ENCODE measurements at places on chromosomes 4 and X.

GRCh38 chr4:140800666-140801065 is 44.5 kb upstream of the TBC1D9 start:
- DNase-seq = no peak

- DNase-seq = no peak
Measured at GRCh38 chr4:151031831-151032605, 16.9 kb upstream of the LRBA start.

GRCh38 chr4:6881908-6882307 is 27.7 kb upstream of the TBC1D14 start:
- DNase-seq = no peak

GRCh38 chrX:70485466-70485865 is 40.8 kb downstream of the DLG3 start:
- no peak for DNase-seq

DNA sequence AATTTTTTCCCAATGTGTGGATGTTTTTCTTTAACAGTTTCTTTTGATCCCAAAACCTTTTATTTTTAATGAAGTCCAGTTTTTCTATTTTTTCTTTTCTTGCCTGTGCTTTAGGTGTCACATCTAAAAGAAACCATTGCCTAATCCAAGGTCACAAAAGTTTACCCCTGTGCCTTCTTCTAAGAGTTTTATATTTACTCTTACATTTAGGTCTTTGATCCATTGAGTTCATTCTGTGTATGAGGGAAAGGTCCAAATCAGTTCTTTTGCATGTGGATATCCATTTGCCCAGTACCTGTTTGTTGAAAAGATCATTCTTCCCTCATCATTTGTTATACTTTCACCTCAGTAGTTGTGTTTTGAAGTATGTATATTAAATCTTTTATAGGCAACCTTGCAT is 13.0 kb downstream of the LRP2BP start:
- DNase-seq = no peak

DNA sequence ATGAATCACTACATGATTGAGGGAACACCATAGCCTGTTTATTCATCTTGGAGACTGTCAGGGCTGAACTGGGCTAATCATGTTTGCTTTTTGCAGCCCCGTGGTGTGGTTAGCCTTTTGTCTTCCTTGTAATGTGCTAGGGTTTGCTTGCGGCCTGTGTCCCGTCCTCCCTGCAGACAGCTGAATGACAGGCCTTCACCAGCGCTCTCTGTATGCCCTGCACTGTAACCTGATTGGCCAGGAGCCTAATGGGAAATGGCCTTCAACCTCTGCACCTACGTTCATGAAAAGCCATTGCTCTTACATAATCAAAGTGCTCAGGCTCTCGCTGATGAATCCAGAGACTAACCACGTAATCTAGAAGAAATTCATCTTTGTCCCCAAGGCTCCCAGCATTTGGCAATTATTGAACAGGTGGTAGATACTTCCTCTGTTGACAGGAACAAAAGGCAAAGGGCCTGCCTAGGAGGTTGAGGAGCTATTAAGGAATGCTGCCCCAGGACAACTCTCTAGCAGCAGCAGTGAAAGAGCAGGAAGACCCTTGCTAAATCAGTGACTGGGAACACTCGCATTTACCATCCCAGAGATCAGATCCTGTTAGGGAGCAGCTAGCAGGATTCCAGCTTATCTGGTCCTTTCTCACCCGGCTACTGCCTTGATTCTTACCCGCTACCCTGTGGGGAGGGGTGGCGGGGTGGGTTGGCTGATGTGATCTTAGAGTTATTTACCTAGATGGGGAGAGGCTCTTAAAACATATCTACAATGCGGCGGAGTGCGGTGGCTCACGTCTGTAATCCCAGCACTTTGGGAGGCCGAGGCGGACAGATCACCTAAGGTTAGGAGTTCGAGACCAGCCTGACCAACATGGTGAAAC is 42.3 kb upstream of the FAT1 start:
- no peak for DNase-seq
